ENCODE measurements at places on chromosomes 1 and 21. TPM values are rescaled to one million over a fixed set of nuclear protein-coding genes. Genes with fewer than 3 reads are reported as not detected.

- no peak for DNase-seq
Measured at GRCh38 chr1:92502247-92502646, 15.5 kb upstream of the GFI1 start.

DNA sequence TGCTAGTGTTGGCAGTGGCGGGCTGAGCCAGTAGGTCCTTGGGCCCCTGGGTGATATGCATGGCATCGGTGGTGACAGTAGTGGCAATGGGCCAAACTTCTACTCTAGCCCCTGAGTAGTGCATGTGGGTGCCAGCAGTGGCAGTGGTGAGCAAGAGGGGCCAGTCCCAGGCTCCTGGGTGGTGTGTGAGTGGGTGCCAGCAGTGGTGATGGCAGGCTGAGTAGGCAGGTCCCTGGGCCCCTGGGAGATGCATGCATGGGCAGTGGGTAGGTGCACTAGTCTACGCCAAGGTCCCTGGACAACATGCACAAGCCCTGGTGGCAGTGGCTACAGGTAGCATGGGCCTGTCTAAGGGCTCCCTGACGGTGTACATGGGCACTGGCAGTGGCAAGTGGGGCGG, 24.6 kb upstream of the TTC22 start:
- no peak for DNase-seq

GRCh38 chr21:29168891-29169315, 38.5 kb downstream of the MAP3K7CL start:
- no peak for DNase-seq

- DNase-seq, result no peak
Measured at GRCh38 chr1:209382231-209383100, 201.0 kb upstream of the CAMK1G start.

- peak; percentile 21 for DNase-seq
Measured at GRCh38 chr1:1613509-1614082, 1.7 kb upstream of the MIB2 start.

The OR2T33 gene
- not detected for total RNA-seq

GRCh38 chr1:156884560-156885184, 8.8 kb upstream of the PEAR1 start:
- DNase-seq, result no peak

The RAB42 gene
- total RNA-seq, result 1.3 TPM

- no peak for DNase-seq
Measured at GRCh38 chr1:81937791-81938450, 137.2 kb downstream of the ADGRL2 start.

The GUK1 gene
- 179 TPM for total RNA-seq

GRCh38 chr1:244102046-244102445, 51.0 kb downstream of the ZBTB18 start:
- no peak for DNase-seq

The OR2G6 gene
- total RNA-seq, result not detected

GRCh38 chr1:156750711-156751450, 594 bp downstream of the HDGF start:
- DNase-seq, result no peak

The SPRR1A gene
- not detected for total RNA-seq

GRCh38 chr1:10965546-10966226, 46.8 kb upstream of the TARDBP start:
- DNase-seq, result no peak

The GPX7 gene
- 27.5 TPM for total RNA-seq

The LDLRAD2 gene
- not detected for total RNA-seq

The KCND3 gene
- total RNA-seq, result not detected

The ADORA3 gene
- 0.42 TPM for total RNA-seq

- no peak for DNase-seq
Measured at GRCh38 chr1:118081387-118081786, 103.6 kb downstream of the SPAG17 start.

GRCh38 chr1:232591344-232591743, 38.6 kb downstream of the SIPA1L2 start:
- no peak for DNase-seq

- DNase-seq, result no peak
Measured at GRCh38 chr21:27649762-27650161, 682.9 kb upstream of the ADAMTS5 start.

DNA sequence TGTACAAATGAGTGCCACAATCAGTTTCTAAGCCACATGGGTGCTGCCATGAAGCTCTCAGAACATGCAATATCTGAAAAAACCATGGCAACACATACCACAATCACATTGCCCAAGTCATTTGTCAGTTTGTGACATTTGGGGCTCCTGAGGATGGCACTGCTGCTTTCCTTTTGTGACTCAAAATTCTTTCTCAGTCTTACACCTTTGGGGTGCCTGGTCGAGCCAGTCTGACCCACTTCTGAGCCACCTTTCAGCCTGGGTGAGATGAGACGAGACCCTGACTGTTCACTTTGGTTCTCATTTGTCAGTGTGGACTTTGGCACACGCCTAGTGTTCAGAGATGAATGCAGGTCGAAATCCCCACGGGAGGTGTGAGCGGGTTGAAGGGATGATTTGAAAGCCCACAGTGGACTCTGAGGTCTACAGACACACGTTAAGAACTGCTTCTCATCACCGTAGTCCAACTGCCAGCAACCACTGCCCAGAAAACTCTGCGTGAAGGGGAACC, 8.0 kb downstream of the BATF3 start:
- DNase-seq, result no peak

The LAD1 gene
- not detected for total RNA-seq

DNA sequence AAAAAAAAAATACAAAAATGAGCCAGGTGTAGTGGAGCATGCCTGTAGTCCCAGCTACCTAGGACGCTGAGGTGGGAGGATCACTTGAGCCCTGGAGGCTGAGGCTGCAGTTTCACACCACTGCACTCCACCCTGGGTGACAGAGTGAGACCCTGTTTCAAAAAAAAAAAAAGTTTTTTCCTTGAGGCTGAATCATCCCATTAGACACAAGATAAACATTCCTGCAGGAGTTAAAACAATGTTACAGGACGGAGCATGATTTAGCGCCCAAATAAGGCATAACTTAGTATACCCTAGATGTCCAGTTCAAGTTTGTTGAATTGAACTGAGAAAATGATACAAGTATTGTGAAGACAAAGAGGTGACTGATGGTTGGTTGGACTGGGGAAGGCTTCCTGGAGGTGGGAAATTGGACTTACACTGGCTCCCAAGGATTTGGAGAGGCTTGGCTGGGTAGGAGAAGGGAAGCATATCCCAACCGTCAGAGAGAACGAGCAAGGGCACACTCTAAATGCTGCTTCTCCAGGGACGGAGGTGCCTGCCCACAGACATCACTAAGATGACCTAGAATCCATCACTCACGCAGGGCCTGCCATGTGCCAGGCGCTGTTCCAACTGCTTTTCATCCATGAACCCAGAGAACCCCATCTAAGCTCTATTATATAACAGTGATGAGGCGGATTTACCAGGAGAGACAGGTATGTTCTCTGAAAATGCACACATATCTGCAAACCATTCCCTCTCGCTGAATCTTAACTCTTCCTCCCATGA, 610.6 kb downstream of the KIF26B start:
- no peak for DNase-seq

- no peak for DNase-seq
Measured at GRCh38 chr1:64090436-64090835, 113.0 kb upstream of the UBE2U start.

DNA sequence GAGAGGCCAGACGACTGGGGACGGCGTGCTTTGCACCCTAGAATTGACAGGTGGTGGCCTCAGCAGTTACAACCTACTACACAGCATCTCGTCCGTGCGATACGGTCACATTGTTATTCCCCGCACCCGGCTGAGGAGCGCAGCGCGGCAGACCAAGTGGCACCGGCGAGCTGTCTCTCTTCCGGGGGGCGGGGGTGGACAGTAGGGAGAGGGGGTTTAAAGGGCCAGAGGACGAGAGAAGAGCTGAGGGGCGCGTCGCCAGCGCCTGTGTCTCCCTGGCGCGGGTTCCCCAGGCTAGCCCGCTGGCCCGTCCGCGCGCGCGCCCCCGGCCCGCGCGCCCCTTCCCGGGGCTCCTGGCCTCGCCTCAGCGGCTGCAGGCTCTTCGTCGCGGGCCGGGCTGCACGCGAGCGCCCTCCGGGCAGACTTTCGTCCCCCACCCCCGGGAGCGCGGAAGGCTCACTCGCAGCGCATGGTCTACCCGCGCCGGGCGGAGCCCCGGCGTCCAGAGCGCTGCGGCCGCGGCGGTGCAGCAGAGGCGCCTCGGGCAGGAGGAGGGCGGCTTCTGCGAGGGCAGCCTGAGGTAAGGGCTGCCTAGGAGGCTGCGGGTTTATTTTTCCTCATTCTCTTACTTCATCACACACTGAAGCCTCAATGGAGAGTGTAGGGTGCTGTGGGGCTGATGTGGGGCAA, at the start of gene PDE4B:
TSS of gene PDE4B (plus strand) at position 227 of the 690 bp plus-strand sequence.
- peak; percentile 12 for DNase-seq

The LYPD8 gene
- total RNA-seq, result not detected

The ELAVL4 gene
- not detected for total RNA-seq

GRCh38 chr1:209652121-209652735, at the start of gene LAMB3:
Gene LAMB3, minus strand, starts transcription at chr1:209652425. Its CDS starts 1,481 bp downstream, at chr1:209650944.
- no peak for DNase-seq

The MAP3K6 gene
- total RNA-seq, result 8.8 TPM

The SPRR1B gene
- not detected for total RNA-seq
